ENCODE measurements at places on chromosomes 2 and 18.

DNA sequence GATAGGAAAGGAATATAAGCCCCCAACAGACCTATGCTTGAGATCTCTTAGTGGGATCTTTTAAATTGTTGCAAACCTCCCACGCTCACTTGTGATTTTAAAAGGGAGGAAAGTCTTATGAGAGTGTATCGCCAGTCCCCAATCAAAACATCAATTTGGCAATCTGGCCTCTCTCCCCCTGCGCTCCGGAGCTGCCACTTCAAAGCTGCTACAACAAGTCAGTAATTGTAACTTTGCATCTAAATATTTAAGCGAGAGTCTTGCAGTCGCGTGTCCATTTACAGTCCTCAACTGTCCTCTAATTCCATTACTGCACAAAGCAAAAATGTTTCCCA, 8.4 kb downstream of the PAX3 start:
- no peak for DNase-seq

GRCh38 chr2:141925511-141925910, 205.3 kb downstream of the LRP1B start:
- DNase-seq = no peak

GRCh38 chr2:51511002-51511401, 479.1 kb upstream of the NRXN1 start:
- DNase-seq = no peak

GRCh38 chr2:218434456-218434855, 15.5 kb downstream of the VIL1 start:
- DNase-seq = no peak

DNA sequence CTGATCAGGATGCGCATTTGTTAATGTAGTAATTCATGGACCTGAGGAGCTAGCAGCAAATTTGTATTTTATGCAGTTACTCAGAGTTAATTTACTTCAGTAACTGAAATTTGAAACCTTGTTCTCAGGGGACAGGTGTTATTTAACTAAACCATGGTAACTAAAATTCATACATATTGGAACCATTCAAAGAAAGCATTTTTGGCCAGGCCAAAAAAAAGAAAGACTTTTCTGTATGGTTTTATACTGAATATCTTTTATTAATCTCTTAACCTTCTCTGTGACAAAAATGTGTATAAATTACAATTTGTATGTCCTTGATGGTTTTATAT, 4.4 kb upstream of the KLHL23 start:
- DNase-seq = no peak

GRCh38 chr2:99748344-99748743, 258.5 kb upstream of the REV1 start:
- no peak for DNase-seq

DNA sequence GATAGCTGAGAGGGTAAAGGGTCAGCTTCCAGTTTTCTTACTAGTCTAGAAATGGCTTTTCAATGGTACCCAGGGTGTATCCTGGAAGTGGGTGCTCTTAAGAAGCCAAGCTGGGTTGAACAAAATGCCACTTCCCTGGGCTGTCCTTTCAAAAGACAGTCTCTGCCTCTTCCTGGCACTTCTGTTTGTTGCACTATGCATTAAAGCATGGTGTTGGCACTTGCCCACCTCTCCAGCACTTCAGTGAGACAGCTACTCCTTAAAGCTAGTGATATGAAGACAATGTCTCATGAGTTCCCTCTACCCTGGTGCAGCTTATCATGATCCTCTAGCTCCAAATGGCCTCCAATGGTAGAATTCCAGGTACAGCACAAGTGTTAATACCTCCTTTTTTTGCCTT, 74.3 kb upstream of the IGFBP5 start:
- no peak for DNase-seq

DNA sequence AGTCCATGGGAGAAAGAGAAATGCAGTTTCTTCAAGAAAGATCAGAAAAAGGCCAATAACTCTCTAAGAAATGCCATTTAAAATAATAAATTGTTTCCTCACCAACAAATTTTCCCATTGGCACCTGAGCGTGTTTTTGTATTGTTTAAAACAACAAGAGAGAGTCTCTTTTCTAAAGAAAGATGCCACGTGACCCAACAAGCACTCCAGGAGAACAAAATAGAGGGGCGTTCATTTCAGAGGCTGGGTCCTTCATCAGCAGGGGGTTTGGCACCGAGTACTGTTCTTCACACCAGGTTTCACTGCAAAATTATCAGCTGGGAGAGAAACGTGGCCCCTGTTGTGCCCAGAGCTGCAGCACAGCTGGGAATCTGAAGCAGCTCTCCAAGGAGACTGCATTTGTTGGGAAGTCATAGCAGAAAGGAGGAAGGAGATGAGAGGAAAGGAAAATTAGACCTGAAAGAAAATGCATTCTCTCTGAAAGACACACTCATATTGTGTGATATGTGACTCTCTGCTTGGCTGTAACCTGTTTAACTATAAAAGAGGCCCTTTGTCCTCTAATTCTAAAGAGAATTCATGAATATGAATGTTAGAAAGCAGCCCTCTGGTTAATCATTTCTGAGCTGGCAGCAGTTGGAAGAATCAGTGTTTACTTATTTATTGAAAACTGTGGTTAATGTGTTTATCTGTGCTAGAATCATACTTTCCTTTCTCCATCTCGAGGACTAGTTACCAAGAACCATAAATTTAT, 205.3 kb upstream of the CDH20 start:
- no peak for DNase-seq

DNA sequence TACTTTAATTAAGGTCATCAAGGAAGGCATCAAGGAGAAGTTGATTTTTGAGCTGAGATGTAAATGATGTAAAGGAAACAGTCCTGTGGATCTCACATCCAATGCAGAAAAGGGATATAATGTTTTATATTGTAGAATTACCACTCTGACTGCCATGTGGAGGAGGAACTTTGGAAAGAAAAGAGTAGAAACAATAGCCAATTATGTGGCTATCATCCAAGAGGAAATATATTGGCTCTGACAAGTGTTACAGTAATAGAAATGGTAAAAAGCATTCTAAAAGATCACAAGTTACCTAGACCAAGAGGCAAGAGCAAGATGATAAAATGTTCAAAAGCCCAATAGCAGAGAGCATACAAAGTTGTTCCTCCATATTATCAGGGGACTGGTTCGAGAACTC, 26.8 kb downstream of the BARD1 start:
- no peak for DNase-seq

GRCh38 chr2:95062242-95063085, 37.0 kb downstream of the MAL start:
- DNase-seq = no peak

DNA sequence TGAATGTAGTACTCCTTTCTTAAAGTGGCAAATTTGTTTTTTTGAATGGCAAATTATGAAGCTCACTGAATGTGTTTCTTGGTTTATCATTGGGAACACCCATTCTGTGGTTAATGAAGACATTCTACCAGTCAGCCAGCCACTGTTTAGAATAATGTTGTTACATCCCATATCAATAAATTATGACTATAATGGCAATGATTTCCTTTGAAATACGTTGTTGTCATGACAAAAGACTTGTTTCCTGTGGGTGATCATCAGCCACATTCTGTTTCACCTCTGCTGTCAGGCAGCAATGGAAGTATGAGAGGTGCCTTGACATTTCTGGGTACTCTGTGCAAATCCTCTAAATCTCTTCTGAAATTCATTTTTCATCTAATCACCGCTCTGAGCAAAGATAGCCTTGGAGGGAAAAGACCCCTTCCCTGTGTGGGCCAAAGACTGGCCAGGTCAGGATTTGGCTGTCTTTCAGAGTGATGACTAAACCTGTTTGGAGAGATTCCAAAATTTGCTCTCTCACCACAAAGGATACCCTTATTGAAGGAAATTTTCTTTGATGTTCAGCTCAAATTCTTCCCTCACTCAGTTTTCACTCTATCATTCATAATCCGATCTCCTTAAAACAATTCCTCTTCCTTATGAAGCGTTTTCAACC, 869.2 kb downstream of the BCL11A start:
- DNase-seq = no peak

DNA sequence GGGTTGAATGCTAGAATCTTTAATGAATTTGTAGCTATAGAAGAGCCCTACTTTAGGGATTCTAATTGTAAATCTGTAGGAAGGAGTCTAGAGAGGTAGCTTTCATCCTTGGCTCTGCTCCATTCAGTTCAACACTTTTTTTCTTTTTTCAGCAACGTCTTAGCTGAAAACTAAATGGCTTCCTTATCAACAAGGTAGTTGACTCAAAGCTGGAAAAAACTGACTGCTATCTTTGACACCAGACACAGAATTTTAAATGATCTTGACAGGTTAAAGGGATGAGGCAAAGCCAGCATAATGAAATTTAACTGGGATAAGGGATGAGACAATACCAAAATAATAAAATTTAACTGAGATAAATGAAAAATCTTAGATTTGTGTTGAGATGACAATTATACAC, 54.9 kb downstream of the TMEFF2 start:
- DNase-seq = no peak

- no peak for DNase-seq
Observed at GRCh38 chr2:64404743-64405142, 49.2 kb upstream of the LGALSL start.

DNA sequence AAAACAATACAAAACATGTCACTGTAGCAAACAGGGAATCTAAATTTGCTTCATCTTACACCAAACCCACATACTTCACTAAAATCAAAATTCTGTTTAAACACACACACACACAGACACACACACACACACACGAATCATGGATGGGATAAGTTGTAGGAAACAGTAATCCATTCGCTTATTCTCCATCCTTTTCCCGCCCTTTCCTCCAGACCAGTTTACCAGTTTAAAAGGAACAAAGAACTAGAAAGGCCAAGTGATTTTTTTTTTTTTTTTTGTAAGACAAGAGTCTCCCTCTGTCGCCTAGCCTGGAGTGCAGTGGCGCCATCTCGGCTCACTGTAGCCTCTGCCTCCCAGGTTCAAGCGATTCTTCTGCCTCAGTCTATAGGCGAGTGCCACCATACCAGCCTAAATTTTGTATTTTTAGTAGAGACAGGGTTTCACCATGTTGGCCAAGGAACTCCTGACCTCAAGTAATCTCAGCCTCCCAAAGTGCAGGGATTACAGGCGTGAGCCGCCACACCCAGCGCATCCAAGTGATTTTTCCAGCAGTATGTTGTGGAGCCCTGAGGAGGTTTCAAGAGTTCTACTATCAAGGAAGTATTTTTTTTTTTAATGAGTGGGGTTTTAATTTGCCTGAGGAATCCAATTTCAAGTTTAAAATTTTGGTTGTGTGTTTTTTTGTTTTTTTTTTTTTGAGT, 5.7 kb downstream of the PSME4 start:
- DNase-seq = no peak

GRCh38 chr2:192948316-192948715, 753.6 kb upstream of the TMEFF2 start:
- no peak for DNase-seq

DNA sequence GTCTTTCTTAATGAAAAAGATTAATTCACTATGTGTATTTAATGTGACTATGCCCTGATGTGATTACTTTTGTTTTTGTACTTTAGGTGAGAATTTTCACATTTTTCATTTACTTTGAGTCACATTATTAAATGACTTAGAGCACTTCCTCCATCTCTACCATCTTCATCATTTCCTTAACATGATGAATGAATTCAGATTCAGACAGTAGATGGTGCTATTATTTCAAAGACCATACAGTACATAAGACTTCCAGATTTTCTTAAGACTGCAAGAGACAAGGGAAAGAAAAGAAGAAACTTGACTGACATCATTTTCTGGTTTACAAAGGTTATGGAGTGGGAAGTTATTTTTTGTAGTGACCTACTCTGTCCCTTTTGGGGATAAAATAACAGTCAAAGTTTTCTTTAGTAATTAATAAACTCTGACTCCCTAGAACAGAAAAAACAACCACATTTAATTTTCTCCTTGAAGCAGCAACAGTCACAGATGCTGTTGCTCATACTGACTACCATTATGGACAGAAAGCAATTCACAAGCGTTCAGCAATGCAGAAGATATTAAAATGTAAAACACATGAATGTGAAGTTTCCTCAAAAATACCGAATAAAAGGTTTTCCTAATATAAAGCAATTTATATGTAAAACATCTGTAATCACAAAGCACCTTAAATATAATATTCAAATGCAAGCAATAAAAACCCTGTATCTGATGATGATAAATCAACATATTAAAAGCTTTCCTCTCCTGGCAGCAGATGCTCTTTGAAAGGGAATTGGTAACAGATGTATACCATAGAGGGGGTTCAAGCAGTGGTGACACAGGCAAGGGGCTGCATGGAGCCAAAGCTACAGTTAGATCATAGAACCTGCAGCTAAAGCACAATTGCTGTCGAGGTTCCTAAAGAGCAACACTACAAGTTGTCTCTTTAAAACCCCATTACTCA, 1010.9 kb upstream of the NXPH2 start:
- peak; percentile 15 for DNase-seq

GRCh38 chr2:72895154-72895553, 7.9 kb downstream of the SPR start:
- no peak for DNase-seq

- DNase-seq = no peak
Observed at GRCh38 chr2:121479882-121480522, 50.7 kb upstream of the RNU4ATAC start.

DNA sequence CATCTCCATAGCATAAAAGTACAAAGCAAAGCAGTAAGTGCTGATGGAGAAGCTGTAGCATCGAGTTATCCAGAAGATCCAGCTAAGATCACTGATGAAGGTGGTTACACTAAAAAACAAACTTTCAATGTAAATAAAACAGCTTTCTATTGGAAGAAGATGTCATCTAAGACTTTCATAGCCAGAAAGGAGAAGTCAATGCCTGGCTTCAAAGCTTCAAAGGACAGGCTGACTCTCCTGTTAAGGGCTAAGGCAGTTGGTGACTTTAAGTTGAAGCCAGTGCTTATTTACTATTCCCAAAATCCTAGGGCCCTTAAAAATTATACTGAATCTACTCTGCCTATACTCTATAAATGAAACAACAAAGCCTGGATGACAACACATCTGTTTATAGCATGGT, 44.0 kb downstream of the METTL8 start:
- no peak for DNase-seq

DNA sequence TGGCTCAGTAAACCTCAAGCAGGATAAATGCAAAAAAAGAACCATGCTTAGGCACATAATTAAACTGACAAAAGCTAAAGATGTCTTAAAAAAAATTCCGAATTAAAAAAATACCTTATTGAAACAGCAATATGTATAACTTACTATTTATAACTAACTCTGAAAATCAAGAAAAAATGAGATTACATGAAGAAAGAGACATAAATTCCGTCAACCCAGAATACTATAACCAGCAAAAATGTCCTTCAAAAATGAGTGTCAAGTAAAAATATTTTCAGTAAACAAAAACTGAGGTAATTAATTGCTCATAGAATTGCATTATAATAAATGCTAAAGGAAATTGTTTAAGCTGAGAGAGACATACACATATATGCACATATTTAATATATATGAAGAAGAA, 474.5 kb upstream of the SYT4 start:
- no peak for DNase-seq

DNA sequence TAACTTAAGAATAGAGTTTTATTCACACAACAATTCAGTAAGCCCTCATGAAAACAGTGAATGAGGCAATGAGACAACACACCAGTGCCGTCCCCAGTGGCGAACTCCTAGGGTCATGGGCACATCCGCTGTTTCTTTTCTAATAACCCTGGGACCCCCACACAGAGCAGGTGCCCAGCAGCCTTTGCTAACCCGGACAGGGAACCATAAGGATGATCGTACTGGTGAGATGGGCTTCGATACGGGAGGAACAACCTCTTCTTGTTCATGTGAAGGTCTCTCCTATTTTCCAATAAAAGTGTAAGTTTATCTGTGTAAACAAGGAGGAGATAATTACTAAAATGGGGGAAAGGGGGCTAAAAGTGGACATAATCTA, 97.4 kb upstream of the MGAT4A start:
- no peak for DNase-seq

All from smooth muscle cell of the brain vasculature (primary cell).